Neural progenitor cell (in vitro differentiated cells): ENCODE measurements at places on chromosomes 16 and 17. TPM values are rescaled to one million over a fixed set of nuclear protein-coding genes. Genes with fewer than 3 reads are reported as not detected.

GRCh38 chr17:65523411-65523810 lies 38.0 kb downstream of the AXIN2 start:
- no peak for DNase-seq
- no peak overlapping the region for H3K27ac ChIP-seq
- H3K36me3 ChIP-seq: no peaks in the 10 kb centered on the region
- no peaks in the 10 kb centered on the region for H3K27me3 ChIP-seq
- peaks cover 10% of the 10 kb centered on the region for H3K4me1 ChIP-seq

GRCh38 chr16:87561200-87562105 lies 40.9 kb upstream of the JPH3 start:
- H3K36me3 ChIP-seq: no peaks in the 10 kb centered on the region
- H3K4me1 ChIP-seq: peaks cover 8% of the 10 kb centered on the region
- H3K27ac ChIP-seq: no peak overlapping the region
- H3K4me3 ChIP-seq: no peak overlapping the region
- H3K27me3 ChIP-seq: no peaks in the 10 kb centered on the region

DNA sequence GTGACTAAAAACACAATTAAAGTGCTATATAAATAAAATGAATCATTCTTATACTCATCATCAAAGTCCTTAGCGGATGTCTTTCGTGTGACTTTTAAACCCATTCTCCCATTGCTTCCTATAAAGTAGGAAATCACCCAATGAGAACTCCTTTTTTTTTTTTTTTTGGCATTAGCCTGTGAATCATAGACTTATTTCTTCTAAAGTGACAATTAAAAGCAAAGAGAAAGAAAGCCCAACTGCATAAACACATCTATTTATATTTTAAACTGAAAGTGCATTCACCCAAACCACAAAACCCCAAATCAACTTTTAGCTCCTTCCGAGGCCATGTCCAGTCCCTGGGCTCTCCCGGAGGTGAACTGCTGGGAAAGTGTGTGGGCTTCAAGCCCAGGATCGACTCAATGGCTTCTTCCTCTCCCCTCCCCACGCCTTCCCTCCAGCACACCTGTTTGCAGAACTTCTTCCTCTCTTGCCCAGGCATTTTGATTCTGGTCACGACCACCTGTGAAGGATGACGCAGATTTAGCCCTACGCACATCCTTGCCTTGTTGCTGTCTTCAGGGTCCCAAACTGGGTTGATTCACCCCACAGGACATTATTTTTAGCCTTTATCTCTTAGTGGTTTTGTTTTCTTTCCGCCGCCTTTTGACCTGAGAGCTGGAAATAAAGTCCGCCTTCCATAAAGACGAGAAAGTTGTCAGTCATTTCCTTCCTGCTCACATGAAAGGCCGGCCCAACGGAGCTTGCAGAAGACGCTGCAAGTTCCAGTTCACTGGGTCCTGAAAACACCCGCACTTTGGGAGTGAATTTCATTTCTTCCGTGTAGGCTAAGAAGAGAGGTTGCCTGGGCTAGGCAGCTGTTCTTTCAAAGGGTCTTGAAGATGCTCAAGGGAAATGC lies 166.8 kb downstream of the MAP2K6 start:
- DNase-seq: no peak
- H3K27me3 ChIP-seq: no peaks in the 10 kb centered on the region
- H3K27ac ChIP-seq: no peak overlapping the region
- no peak overlapping the region for H3K4me3 ChIP-seq
- H3K4me1 ChIP-seq: no peaks in the 10 kb centered on the region

- DNase-seq: no peak
- peaks cover 23% of the 10 kb centered on the region for H3K4me1 ChIP-seq
- peaks cover 24% of the 10 kb centered on the region for H3K27me3 ChIP-seq
- no peak overlapping the region for H3K27ac ChIP-seq
- H3K4me3 ChIP-seq: no peak overlapping the region
Observed at GRCh38 chr16:57533431-57534336, 2.7 kb downstream of the CCDC102A start.

The CD300LB gene
- not detected in 2 replicates for total RNA-seq
